SW480 (cell line): ENCODE measurements at places on chromosomes 1 and 21.

- no peak for DNase-seq
These were observed 99.0 kb downstream of the PLXNA2 start for GRCh38 chr1:208145167-208145566.

DNA sequence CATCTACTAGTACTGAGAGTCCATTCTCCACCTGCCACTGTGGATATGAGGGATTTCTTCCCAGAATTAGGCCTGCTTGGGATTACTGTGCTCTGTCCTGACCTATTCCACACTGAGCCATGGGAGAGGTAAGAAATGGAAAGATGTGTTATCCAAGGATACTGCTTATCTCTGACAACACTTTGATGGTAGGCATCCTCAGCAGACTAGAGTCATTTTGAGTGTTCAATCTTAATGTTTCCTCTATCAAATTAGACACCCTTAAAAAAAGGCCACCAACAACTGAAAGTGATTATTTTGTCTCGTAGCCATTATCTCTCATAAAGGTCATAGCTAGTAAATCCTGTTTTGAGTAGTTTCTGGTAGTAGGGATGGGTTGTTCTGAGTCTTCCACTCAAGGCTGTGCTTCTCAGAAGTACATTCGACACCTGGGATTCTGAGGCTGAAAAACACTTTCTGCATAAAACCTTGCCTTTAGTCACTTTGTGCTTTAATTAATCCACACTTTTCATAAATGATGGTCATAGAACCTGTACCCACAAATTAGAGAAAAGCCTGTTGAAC, 8.8 kb downstream of the ATPAF1 start:
- DNase-seq: no peak

DNA sequence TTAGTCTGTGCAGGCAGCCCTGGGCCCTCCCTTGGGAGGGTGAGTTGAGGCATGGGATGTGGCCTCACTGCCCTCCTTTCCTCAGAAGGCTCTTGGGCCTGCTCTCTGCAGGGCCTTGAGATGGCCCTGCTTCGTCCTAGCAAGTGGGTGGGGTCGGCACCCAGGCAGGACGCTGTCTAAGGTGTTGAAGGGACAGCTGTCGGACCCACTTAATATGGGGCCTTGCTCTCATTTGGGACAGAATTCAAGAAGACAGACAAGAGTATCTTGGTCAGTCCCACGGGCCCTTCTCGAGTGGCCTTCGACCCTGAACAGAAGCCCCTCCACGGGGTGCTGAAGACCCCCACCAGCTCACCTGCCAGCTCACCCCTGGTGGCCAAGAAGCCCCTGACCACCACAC, 26.0 kb upstream of the PDXK start:
- DNase-seq: no peak

- DNase-seq: no peak
These were observed 112.0 kb upstream of the LRRC7 start for GRCh38 chr1:69455718-69456117.

GRCh38 chr1:109801791-109802135, 38.0 kb upstream of the EPS8L3 start:
- no peak for DNase-seq

- DNase-seq: no peak
These were observed 440.8 kb upstream of the ZP4 start for GRCh38 chr1:238331557-238331956.

GRCh38 chr21:43933199-43933598, 68.2 kb downstream of the AGPAT3 start:
- no peak for DNase-seq

DNA sequence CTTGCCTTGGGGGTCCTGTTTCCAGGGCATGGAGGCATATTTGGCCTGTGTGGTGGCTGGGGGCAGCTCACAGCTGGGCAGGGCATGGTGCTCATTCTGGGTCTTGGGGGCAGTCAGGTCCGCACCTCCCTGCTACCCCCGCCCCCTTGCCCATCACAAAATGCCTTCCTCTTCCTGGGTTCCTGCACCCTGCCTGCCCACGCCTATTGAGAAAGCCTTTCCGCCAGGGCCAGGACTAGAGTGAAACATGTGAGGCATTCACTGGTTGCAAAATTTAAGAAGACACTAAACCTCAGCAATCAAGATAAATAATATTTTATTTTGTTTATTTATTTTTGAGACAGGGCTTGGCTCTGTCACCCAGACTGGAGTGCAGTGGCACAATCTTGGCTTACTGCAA, 19.7 kb downstream of the PTAFR start:
- no peak for DNase-seq

- DNase-seq: peak; percentile 55
These were observed 1.5 kb downstream of the PARP1 start for GRCh38 chr1:226406401-226406881.

DNA sequence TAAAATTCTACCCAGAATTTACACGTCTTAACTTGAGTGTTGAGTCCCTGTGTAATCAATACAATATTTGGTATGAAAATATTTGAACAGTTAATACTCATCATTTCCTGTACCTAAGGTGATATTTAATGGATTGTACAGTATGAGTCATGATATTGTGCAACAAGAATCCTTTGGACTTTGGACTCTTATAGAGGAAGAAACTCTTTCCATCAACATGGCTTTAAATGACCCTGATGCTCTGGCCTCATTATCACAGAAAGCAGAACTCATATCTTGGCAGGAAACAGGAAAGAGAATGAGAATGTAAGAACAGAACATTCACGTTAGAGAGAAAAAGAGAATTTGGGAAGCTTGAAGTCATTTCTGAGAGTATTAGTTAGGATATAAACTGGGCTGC, 168.8 kb upstream of the B3GALT2 start:
- peak; percentile 74 for DNase-seq

- DNase-seq: no peak
These were observed 28.2 kb downstream of the PTGER3 start for GRCh38 chr1:71019233-71019969.

- no peak for DNase-seq
These were observed 173.5 kb upstream of the ETV3 start for GRCh38 chr1:157311730-157312081.

DNA sequence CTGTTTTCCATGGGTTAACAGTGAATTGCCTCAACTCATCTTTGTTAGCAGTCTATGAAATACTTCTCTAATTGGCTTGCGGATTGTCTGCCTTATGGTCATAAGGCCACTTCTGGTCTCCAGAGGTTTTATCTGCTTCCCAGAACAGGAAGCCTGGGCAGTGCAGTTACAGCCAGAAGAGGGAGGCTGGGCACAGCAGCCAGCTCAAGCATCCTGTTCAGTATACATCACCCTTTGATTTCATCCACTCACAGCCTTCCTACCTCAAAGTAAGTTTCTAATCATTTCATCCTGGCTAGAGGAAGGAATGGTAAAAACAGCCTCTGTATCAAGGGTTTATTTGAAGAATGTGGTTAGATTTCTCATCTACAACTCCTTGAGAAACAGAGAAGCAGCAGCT, 311.5 kb upstream of the DEPDC1 start:
- DNase-seq: no peak
